ENCODE measurements at places on chromosomes 3 and 15.

- DNase-seq = no peak
Observed at GRCh38 chr3:32436816-32437189, 45.1 kb downstream of the CMTM7 start.

DNA sequence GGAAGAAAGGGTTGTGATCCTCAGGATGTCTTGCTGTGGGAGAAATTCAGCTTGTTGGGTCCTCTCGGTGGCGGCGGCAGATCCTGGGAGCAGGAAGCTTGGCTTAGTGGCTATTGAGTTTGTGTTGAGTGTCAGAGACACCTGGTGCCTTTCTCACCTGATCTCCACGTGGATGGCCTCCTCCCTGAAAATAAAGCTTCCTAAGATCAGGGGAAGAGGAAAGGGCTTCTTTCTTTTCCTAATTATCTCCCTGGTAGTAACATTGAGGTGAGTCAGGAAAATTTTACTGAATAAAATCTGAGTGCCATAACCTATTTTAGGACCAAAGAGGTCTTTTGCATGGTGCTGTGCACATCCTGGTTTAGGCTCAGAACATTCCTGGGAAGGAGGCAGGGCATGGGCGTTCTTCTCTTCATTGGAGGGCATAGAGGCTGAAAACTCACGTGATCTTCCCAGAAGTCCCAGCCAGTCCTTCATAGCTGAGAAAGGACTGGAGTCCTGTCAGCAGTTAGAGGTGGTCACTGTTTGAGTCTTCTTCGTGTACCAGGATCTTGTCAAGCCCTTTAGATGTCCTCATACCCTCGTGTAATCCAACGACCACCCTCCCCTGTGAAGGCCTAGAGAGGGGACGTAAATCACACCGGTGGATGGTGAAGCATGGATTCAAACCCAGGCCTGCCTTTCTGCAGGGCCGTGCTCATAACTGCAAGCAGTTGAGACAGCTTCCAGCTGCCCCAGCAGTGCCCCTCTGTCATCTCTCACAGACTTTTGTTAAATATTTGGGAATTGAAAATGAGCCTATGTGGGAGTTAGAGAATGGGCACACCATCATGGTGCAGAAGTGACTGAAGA, 1.1 kb downstream of the CMTM8 start:
- peak; percentile 6 for DNase-seq

- no peak for DNase-seq
Observed at GRCh38 chr15:59105854-59106253, 908 bp downstream of the CCNB2 start.

GRCh38 chr3:9402410-9403228, 5.2 kb downstream of the SETD5 start:
- peak; percentile 69 for DNase-seq

- no peak for DNase-seq
Observed at GRCh38 chr3:172315401-172316091, 132.7 kb downstream of the GHSR start.

GRCh38 chr3:138941259-138941885, 5.6 kb downstream of the FOXL2 start:
- peak; percentile 59 for DNase-seq

- no peak for DNase-seq
Observed at GRCh38 chr3:119825820-119826219, 43.9 kb downstream of the NR1I2 start.

DNA sequence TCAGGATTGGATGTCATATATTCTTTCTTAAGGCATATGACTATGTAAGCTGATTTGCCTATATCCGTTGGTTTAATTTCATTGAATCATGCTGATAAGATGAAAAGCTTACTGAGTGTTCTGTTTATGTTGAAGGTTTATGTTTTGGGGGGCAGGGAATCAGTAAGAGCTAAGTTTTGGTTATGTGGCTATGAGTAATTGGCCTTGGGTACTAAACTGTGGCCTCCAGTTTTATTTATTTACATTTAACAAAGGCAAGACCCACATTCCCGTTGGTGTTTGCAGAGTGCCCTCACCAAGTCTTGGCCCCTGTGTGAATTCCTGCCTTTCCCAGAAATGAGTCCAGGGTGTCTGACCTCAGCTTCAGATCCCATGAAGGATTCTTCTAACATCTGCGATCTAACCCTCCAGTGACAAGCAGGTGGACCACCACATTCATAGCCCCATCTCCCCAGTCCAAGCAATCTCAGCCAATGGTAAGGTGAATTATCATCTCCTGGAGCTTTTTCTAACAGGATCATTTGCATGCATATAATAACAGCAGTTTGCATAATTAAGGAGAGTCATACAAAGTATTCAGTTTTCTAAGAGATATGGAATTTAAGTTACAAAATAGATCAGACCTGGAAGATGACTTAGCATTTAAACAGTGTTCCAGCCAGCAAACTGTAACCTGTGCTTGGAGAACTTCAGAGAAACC, 27.4 kb downstream of the GLDN start:
- no peak for DNase-seq

GRCh38 chr3:172171396-172172075, 132.2 kb downstream of the FNDC3B start:
- no peak for DNase-seq

DNA sequence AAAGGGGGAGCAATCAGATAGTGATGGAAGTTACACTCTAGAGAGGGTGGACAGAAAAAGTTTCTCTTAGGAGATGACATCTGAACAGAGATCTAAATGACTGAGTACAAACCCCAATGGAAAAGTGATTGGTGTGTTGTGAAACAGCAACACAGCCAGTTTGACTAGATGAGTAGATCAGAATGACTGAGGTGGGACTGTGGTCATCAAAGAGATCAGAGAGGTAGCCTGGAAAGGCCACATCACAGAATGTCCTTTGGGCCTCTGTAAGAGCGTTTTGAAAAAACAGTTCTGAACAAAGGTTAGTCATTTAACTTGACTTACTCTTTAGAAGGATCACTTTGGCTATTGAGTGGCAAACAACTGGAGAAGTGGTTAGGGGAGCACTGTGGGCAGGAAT, 10.6 kb downstream of the LRRC58 start:
- no peak for DNase-seq

- DNase-seq = no peak
Observed at GRCh38 chr15:101112336-101113113, 139.3 kb downstream of the CHSY1 start.

DNA sequence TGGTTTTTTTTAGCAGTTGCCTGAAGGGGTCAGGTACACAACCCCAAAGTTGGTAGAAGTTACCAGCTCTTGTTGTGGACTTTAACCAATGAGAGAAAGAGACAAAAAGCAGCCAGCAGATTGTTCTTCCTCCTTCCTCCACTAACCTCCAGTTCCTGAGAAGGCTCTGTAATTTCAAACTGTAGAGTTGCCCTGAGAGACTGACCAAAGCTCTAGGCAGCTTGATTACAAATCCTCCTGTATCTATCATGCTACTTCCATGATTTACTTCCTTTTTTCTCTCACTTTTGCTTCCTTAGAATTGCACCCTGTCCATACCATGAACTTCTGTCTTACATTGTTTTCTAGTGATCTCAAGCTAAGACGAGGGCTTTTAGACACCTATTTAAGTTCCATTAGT, 29.2 kb downstream of the NSUN3 start:
- DNase-seq = no peak

DNA sequence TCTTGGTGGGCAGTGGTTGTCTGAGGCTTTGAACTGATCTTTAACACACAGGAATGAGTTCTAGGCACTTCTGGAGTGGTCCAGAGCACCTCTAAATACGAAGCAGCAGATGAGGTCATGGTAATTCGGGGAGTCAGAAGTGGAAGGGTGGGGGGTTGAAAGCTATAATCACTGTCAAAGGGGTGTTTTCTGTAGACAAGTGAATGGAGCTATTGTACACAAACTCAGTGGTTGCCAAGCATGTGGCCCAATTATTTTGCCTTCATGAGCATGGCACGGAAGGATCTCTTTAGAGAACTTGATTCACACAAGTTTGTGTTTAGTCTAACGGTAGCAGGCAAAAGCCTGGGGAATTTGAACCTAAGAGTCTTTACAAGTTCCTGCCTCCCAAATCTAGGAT, 6.3 kb downstream of the FRMD5 start:
- no peak for DNase-seq

DNA sequence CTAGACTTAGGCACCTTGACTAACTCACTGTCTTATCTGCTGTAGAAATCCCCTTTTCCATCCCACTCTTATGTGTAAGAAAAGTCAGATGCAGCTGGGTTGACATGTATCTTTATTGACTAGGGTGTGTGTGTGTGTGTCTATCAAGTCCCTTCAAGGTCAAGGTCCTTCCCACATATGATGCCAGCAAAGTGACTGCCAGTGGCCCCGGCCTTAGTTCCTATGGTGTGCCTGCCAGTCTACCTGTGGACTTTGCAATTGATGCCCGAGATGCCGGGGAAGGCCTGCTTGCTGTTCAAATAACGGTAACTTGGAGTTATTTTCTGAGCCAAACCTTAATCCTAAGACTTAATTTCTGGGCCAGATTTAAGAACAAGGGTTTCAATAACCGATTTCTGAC, 76.3 kb downstream of the DNASE1L3 start:
- DNase-seq = no peak

- no peak for DNase-seq
Observed at GRCh38 chr3:175896655-175897054, 1037.5 kb downstream of the NAALADL2 start.

- DNase-seq = no peak
Observed at GRCh38 chr3:193870376-193871219, 265.4 kb upstream of the HES1 start.

DNA sequence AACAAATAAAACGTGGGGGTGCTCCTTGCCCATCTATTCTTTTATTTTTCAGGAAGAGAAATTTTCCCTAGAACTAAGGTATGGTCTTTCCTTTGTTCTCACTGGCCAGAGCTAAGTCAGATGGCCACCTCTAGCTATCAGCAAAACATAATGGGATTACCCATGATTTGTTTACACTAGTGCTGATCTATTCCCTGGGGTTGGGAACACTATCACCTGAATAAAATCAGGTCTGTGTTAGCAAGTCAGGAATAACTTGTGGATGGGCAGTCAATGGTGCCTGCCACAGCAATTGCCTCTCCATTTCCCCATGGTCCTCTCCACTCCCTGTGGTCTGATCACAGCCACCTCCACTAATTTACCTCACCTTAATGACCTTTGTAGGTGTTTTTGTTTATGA, 181.7 kb upstream of the CADPS start:
- DNase-seq = no peak

GRCh38 chr15:33584797-33585196, 274.0 kb downstream of the RYR3 start:
- no peak for DNase-seq

DNA sequence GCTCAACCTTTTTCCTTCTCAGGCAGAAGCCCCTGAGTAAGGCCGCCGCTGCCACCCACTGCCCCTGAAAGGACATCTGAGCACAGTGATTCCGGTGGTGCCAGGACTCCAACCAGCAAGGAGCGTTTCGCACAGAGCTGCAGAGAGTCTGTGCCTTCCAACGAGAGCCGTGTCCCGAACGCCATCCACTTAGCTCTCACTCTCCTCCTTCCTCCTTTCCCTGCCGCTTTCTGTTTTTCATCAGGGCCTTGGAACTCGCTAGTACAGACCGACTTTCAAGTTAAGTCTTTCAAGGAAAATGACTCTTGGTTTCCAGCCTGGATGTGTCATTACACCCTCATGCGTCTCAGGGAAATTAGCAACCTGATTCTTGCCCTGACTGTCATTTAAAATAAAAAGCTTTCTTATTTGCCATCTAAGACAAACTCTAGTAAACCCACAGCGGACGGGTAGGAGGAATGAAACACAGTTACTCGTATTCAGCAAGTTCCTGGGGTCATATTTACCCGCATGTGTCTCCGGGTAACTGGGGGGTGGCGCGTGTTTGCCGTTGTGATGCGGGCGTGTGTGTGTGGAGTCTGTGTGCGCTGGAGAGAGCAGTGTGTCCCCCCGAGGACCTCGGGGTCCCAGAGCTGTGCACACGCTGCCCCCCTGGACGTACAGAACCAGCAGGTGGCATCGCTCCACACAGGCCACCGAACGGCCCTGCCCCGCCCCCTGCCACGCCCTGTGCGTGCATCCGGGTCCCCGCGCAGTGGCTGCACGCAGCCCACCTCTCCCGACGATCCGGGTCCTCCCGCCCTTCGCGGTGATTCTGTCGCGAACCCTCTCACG, 30.4 kb upstream of the ALDH1A3 start:
- DNase-seq = peak; percentile 20

DNA sequence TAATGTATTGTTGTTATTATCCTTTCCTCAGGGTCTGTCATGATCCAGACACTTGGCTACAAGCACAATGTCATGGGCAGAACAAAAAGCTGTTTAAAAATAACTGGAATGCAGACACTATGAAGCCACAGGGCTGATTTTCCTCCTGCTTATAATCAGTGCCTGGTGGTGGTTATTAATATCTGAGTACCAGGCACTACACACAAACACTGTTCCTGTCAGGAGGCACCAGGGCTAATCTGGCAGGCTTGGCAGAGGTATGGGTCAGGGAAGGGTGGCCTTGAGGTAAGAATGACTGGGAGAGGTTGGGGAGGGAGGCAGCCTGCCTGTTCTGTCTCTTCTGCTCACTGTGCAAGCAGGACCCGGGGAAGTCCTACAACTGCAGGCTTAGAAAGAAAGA, 67.2 kb downstream of the WDR76 start:
- DNase-seq = no peak

DNA sequence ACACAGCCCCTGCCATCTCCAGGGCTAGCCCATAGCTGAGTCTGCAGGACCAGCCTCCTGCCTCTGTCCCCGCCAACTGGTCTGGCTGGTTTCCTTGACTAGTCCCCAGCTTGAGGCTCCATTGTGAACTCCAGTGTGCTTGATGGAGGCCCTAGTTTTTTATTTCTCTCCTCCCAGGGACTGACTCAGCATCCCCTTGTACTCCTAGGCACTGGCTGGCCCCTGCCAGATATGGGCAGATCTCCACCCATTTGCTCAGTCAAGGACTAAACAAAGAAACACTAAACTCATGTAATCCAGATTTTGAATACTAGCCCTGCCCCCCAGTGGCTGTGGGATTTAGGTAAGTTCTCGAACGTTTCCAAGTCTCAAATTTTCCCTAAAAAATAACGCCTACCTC, 415.4 kb upstream of the RORA start:
- DNase-seq = no peak

DNA sequence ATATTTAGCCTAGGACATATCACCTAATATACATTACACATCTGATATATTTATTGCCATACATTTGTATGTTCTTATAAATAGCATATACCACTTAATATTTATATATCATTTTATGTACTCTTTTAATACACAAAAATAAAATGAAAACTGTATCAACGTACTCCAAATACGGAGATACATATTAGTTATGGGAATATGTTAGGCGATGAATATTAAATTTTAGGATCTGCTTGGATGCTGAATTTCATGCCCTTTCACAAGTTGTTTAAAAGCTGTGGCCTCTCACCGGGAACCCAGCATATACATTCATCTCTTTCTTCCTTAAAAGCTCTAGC, 50.6 kb downstream of the ZIC4 start:
- DNase-seq = no peak

- no peak for DNase-seq
Observed at GRCh38 chr15:58139989-58140522, 1.9 kb downstream of the AQP9 start.

DNA sequence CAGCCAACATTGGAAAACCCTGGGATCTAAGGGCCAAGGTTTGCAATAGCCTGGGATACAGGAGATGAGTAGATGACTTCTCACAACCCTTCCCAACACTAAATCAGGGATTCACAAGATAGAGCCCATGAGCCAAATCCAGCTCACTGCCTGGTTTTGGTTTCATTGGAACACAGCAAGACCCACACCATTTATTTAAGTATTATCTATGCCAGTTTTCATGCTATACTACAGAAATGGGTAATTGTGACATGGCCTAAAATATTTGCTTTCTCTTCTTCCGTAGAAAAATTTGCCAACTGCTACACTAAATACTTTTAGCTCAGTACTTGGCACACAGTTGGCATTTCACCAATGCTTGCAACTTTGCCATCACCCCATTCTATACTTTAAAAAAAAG, 132.0 kb upstream of the LMCD1 start:
- no peak for DNase-seq

- DNase-seq = no peak
Observed at GRCh38 chr3:66302288-66302687, 81.5 kb downstream of the SLC25A26 start.
